Kidney epithelial cell (primary cell): ENCODE measurements at places on chromosomes 16 and 17.

GRCh38 chr16:19102187-19102872 is 11.4 kb upstream of the ITPRIPL2 start:
- DNase-seq = no peak

GRCh38 chr17:72294487-72294893 is 173.7 kb downstream of the SOX9 start:
- DNase-seq = no peak

GRCh38 chr16:73028263-73028662 is 19.7 kb downstream of the ZFHX3 start:
- no peak for DNase-seq

GRCh38 chr17:57044976-57045867 is 39.8 kb upstream of the AKAP1 start:
- DNase-seq = no peak

DNA sequence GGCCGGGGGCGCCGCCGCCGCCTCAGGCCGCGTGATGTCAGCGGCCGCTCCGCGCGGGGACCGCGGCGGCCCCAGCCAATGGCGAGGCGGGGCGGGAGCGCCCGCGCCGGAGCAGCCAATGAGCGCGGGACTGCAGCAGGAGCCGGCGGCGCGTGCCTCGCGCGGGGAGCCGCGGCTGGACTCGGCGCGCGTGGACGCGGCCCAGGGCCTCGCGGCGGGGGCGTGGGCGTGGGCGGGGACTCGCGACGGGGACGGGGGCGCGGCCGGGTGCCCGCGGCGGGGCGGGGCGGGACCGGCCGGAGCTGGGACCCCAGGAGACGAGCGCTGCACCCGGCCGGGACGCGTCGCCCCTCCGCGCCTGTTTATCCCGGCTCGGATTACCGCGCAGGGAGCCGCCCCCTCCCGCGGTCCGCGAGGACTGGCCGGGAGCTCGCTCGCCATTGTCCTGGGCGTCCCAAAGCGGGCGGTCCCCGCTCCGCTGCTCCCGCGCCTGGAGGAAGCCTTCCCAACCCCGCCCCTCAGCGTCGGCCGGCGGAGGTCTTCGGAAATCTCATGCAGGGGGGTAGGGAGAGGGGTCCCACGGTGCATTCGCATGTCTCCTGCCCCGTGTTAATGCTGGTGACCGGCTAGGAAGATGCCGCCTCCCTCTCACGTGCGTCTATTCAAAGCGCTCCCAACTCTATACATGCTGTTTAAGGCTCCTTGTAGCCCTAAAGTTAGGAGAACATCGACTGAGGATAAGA is at the start of gene RNF157:
TSS of gene RNF157 (minus strand) at position 33 of the 743 bp plus-strand sequence. CDS start 253 bp downstream, outside the sequence.
- no peak for DNase-seq

DNA sequence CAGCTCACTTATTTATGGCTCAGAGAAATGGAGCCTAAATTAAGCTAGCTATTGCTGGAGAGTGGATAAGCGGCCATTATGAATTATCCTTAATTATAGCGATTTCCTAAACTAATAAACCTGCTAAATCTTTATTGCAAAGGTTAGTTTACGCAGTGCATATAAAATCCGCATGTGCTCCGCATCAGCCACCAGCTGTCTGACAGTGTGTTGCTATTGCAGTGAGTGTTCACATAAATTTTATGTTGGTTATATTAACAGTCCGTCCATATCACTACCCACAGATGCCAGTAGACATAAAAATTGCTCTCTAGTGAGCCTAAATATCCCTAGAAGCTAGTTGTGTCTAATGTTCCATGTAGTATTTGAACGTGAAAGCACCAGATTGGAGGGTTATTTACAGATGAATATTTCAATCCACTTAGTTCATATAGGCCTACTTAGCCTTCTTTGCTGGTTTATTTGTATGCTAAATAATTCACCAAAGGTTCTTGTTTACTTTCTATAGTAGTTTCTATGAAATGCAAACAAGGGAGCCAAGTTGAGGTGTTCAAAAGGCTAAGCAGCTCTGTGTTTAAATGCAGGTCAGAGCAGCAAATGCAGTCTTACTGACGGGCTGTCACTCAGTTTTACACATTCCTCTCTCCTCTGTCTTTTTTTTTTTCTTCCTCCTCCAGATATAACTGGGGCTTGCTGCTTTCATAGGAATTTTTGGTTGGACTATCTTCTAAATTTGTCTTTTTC is 219.1 kb downstream of the IRX3 start:
- DNase-seq = no peak

DNA sequence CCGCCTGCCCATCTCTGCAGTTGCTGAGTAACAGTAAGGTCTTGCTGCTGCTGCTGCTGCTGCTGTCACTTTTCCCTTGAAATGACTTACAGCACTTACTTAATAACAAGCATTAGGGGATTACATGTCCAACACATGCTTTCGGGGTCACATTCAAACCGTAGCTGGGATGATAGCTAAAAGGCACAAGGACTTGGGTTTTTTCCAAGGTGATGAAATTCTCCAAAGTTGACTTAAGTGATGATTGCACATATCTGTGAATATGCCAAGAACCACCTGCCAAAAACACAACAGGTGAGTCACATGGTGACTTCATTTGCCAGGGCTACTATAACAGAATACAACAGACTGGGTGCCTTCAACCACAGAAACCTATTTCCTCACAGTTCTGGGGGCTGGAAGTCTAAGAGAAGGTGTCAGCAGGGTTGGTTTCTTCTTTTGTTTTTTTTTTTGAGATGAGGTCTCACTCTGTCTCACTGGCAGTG is 121.9 kb upstream of the TNRC6C start:
- no peak for DNase-seq
